OCI-LY7 (cell line): ENCODE measurements at places on chromosomes 11 and 22. TPM values are rescaled to one million over a fixed set of nuclear protein-coding genes. Genes with fewer than 3 reads are reported as not detected.

DNA sequence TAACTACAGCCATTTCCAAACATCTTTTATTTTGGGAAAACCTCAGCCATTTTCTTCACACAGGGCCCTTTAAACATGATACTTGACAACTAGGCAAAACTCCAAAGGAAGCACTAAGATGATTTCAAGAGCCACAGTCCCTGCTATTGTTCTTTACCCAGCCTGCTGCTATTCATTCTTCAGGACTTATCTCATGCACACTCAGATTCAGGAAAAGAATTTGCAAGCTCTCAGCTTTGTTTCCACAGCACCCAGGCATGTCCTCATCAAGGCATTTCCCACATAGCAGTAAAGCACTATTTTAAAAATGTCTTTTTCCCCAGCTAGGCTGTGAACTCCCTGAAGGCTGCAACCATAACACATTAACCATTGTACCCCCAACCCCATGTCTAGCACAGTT is 609.3 kb upstream of the CCDC90B start:
- no peak for DNase-seq

GRCh38 chr11:66290330-66290621 is 1.3 kb upstream of the YIF1A start:
- no peak for DNase-seq

OR56A5 gene
- not detected in 2 replicates for total RNA-seq

DNA sequence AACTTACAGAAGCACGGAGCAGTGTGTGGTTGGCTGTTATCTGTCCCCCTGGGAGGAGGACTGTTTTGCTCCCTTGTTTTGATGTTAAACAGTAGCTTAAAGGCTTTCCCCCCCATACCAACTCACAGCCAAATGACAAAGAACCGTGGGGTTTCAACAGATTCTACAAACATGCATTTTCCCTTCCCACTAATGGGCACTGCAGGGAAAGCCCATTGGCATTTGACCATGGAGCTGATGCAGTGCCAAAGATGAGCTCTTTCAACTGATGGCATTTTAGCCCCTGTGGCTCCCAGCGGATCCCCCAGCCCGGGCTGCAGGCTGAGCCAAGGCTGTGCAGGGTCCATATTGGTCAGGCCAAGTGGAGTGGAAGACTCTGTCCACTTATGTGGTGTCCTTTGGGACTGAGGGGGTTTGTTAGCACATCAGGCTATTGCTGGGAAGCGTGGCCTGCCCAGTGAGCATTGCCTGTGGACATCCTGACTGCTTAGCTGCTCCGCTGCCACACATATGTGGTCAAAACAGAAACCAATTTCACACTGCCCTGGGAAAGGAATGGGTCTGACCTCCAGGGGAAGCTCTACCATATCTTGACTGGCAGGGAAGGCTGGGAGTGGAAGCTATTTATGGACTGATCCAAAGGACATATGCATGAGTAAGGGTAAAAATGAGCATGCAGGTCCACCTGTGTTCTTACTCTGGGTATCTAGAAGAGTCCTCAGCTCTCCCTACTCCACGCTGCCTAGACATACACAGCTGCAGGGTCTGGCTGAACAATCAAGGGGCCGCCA is 116.4 kb upstream of the PARVA start:
- no peak for DNase-seq

DNA sequence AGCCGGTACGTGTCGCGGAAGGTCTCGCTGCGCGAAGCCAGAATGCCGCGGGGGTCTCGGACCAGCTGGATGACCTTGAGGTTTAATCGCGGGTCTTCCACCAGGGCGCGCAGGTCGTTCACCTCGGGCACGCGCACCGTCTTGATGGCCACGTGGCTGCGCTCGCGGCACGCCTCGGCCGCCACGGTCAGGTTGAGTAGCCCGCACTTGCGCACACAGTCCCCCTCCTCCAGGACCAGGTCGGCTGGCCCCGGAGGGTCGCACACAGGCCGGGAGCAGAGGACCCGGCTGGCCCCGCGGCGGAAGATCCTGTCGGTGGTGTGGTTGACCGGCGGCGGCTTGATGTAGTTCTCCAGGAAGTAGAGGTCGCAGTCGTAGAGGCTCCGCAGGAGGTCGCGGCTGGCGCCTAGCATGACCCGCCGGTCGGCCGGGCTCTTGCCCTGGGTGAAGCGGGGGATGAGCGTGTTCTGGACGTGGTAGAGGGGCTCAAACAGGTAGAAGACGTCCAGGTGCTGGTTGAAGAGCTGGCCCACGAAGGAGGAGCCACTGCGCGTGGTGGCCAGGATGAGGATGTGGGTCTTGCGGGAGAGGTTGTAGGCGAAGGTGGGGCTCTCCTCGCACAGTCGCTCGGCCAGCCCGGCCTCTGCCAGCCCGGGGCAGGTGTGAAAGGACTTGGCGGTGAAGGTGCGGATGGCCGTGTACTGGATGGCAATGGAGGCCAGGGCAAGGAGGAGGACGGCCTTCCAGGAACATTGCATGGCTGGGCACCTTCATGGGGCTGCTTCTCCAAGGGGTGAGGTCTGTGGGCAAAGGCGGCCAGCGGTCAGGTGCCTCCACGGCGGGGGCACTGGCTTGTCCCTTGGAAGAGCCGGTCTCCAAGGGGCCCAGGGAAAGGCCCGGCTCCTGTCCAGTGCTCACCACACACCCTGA is 15.0 kb downstream of the CHST1 start:
- no peak for DNase-seq

DNA sequence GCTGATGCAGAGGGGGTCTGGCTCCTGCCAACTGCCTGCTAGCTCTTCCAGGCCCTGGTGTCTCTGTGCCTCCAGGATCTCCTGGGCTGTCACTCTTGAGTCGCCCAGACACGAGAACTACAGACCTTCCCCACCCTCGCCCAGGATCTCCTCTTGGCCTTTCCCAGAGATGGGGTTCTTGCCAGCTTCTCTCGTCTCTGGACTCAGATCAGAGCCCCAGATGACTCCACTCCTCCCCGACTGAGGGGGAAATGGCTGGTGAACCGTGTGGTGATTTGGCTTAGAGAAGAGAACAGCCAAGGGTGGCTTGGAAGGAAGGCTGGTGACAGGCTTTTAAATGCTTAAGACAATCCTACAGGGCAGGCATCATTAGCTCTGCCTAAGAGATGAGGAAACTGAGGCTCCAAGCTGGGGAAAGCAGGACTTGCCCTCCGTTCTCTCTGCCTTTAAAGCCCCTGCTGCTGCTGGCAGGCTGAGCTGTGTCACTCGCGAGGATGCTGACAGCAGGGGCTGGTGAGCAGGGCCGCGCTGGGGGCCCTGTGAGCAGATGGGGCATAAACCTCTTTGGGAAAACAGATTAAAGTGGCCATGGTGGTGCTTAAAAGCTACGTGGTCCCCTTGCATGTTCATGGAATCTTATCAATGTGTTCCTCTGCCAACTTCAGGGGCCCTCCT is 90.3 kb upstream of the THY1 start:
- no peak for DNase-seq

MS4A3 gene
- not detected in 2 replicates for total RNA-seq

GRCh38 chr22:46007848-46008261 is 30.9 kb upstream of the WNT7B start:
- DNase-seq, result no peak

LRRC55 gene
- total RNA-seq, result not detected in 2 replicates

RAC2 gene
- total RNA-seq, result 321 and 331 TPM in 2 replicates

DNA sequence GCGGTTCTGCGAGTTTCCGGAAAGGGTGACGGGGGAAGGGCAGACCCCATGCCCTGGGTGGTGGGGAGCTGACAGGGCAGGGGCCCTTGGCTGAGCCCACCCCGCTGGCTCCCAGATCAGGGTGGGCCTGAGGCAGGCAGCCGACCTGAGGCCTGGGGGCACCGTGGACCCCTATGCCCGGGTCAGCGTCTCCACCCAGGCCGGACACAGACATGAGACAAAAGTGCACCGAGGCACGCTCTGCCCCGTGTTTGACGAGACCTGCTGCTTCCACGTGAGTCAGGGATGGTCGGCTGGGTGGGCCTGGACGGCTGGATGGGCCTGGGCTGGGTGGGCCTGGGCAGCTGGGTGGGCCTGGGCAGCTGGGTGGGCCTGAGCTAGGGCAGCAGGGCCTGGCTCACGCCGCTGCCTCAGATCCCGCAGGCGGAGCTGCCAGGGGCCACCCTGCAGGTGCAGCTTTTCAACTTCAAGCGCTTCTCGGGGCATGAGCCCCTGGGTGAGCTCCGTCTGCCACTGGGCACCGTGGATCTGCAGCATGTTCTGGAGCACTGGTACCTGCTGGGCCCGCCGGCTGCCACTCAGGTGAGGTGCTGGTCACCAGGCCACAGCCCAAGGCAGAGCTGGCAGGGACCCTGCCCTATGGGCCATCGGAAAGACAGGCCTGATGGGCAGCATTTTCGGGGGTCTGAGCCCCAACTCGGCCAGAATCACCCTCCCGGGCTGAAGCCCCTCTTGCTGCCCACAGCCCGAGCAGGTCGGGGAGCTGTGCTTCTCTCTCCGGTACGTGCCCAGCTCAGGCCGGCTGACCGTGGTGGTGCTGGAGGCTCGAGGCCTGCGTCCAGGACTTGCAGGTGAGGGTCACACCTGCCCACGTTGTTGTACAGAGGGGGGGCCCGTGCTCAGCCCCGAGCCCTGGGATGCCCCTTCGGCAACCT is 1.5 kb downstream of the SYT8 start:
- DNase-seq, result no peak

ACR gene
- not detected in 2 replicates for total RNA-seq

- DNase-seq, result no peak
Observed at GRCh38 chr11:46122945-46123715, 1.9 kb upstream of the PHF21A start.

GRCh38 chr11:27610280-27610679 is 90.0 kb downstream of the BDNF start:
- no peak for DNase-seq

- peak; percentile 39 for DNase-seq
Observed at GRCh38 chr11:60762851-60763691, 6.4 kb downstream of the MS4A15 start.

GRCh38 chr22:27046086-27046485 is 388.7 kb downstream of the MIAT start:
- DNase-seq, result no peak

C22orf23 gene
- total RNA-seq, result 0.57 TPM in 1 of 2 replicates, not detected in the other

- DNase-seq, result no peak
Observed at GRCh38 chr11:2166091-2166851, 5.3 kb upstream of the INS start.

E2F8 gene
- 55.7 and 75.2 TPM in 2 replicates for total RNA-seq

CLCF1 gene
- 0.34 TPM in 1 of 2 replicates, not detected in the other for total RNA-seq

MS4A6A gene
- total RNA-seq, result not detected in 2 replicates

GRCh38 chr11:3837793-3838192 is 3.0 kb downstream of the RHOG start:
- no peak for DNase-seq

DNA sequence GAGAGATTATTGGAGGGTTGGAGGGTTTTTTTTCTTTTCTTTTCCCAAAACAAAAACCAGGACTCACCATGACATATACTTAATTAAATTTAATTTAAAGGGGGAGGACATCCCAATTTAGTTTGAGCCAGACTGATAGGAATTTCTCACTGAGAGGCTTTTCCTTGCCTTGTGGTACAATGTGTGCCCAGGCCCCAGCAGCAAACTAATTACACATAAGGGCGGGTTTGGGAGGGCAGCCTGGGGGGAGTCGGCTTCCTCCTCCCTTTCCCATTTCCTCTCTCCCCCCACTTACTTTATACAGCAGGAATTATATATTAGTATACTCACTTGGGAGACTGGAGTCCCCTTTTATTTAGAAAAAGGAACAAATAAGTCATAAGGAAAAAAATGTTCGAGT is 2.9 kb downstream of the TEAD1 start:
- DNase-seq, result no peak

- DNase-seq, result no peak
Observed at GRCh38 chr11:12860827-12861226, 148.3 kb upstream of the RASSF10 start.

- no peak for DNase-seq
Observed at GRCh38 chr11:63862923-63863322, 24.0 kb downstream of the MARK2 start.

DNA sequence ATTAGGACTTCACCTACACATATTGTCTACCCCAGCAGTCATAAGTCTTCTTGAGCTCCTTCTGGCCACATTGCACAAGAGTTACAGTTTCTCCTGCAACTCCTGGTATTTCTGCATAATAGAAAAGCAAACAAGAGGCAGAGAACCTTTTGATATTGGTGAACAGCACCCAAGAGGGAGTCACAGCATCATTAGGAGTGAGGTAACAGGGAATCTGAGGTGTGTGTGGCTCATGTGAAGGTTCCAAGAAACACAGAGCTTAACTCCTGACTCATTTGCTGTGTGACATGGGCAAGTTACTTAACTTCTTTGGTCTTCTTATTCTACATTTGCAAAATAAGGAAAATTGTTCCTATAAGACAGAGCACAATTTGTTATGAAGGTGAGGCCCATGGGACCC is 374.6 kb downstream of the INSC start:
- no peak for DNase-seq

SMTNL1 gene
- not detected in 2 replicates for total RNA-seq

DNA sequence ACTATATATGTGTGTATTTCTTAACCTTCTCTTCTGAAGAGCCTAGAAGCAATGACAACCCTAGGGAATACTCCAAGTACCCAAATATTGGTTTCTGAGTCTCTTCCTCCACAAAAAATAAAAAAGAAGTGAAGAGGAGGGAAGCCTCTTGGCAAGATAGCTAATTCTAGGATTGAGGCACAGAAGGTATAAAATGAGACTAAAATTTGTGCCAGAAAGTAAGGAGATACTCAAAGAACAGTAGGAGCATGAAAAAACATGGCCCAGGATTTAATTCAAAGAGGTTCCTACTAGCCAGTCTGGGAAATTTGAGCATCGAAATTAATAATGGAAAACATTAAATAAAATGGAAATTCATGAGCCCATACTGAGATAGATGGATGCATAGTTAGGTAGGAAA is 112.1 kb downstream of the PAX6 start:
- no peak for DNase-seq

- DNase-seq, result no peak
Observed at GRCh38 chr11:128196235-128196634, 391.1 kb downstream of the ETS1 start.

- no peak for DNase-seq
Observed at GRCh38 chr11:19467904-19468303, 227.2 kb upstream of the E2F8 start.

- no peak for DNase-seq
Observed at GRCh38 chr11:2072551-2073261, 66.5 kb downstream of the IGF2 start.

KRTAP5-10 gene
- not detected in 2 replicates for total RNA-seq
